ENCODE measurements at places on chromosomes 5 and 9.

DNA sequence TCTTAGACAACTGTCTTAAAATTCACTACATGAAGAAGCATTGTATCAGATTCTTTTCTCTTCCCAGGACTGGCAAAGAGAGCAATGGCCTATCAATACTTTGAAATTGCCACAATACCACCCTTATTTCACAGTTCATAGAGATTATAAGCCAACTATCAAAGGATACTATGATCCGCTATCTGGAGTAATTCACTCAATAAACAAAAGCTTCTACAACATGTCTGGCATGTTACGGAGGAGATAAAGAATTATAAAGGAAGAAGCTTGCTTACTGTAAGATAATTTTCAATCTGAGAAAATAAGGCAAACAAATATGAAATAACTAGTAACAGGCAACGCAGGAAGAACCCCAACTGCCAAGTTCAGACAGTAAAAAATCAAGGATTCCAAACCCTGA lies 114.8 kb downstream of the GNAQ start:
- DNase-seq: no peak

GRCh38 chr9:91775011-91775707 lies 174.9 kb downstream of the ROR2 start:
- DNase-seq: peak; percentile 78

GRCh38 chr9:8494571-8494970 lies 695.0 kb upstream of the DMAC1 start:
- DNase-seq: no peak

GRCh38 chr9:120737416-120738165 lies 23.3 kb upstream of the MEGF9 start:
- DNase-seq: no peak

GRCh38 chr9:133377721-133378216 lies 1.6 kb downstream of the STKLD1 start:
- no peak for DNase-seq

DNA sequence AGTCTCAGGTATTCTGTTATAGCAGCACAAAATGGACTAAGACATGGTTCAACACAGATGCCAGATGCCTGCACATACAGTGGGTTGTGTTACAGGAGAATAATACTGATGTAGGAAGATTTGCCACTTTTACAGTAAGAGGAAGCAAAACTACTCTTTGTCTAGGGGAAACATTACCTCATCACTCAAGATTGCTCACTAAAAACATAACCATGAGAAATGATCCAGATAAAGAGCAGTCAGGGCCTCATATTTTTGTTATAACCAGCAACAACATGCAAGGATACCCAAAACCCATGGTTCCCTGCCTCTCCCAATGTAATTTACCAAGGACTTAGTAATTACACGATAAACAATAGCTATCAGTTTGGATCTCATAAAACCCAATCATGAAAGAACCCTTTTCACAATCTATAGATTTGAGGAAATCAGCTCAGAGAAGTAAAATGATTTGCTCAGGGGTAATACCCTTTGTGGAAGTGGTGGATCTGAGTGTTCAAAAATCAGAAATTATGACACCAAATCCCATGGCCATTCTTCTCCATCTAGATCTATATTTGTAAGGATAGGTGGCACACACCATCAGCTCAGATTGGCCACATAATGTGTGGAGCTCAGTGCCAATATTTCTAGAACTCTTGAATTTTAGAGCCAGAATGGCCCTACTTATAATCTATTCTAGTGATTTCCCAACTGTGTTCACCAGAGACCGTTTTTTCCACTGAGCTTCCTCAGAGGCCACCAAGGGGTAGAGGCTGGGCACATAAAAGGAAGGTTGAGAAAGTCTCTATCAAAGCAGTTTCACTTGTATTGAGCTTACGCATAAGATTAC lies 27.8 kb downstream of the DPYSL3 start:
- no peak for DNase-seq

- no peak for DNase-seq
These were observed 5.1 kb downstream of the BHMT2 start for GRCh38 chr5:79074641-79075040.

GRCh38 chr5:91332267-91333045 lies 50.7 kb downstream of the ARRDC3 start:
- no peak for DNase-seq

DNA sequence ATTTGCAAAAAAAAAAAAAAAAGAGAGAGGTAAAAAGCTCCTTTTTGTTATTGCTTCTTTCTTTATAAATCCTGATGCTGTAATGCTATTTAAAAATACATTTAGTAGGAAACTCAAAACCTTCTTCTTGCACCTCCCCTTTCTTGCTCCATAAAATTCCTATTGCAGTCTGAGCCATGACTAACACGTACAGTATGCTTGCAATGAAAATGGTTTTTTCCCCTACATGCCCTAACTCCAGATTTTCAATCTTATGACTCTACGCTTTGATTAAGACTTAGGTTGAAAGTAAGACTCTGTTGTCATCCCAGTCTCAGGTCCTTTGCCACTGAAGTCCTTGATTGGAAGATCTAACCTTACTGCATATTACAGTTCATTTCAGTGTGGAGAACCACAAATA lies 23.9 kb downstream of the FGF10 start:
- no peak for DNase-seq

GRCh38 chr5:55582256-55582655 lies 47.5 kb upstream of the PLPP1 start:
- no peak for DNase-seq

- DNase-seq: no peak
These were observed 44.0 kb downstream of the LYRM7 start for GRCh38 chr5:131214609-131215227.

DNA sequence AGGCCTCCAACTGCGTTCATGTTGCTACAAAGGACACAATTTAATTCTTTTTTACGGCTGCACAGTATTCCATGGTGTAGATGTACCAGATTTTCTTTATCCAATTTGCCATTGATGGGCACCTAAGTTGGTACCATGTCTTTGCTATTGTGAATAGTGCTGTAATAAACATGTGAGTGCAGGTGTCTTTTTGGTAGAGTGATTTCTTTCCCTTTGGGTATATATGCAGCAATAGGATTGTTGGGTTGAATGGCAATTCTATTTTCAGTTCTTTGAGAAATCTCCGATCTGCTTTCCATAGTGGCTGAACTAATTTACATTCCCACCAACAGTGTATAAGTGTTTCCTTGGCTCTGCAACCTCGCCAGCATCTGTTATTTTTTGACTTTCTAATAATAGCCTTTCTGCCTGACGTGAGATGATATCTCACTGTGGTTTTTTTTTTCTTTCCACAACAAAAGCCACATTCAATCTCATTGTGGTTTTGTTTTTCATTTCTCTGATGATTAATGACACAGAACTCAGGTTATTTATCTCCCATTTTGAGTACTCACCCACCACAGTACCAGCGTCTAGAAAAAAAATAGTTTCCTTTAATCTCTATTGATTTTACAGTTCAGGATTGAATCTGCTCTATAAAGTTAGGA lies 21.9 kb downstream of the ARRDC3 start:
- DNase-seq: no peak

- DNase-seq: no peak
These were observed 155.7 kb downstream of the C9orf50 start for GRCh38 chr9:129464972-129465833.

DNA sequence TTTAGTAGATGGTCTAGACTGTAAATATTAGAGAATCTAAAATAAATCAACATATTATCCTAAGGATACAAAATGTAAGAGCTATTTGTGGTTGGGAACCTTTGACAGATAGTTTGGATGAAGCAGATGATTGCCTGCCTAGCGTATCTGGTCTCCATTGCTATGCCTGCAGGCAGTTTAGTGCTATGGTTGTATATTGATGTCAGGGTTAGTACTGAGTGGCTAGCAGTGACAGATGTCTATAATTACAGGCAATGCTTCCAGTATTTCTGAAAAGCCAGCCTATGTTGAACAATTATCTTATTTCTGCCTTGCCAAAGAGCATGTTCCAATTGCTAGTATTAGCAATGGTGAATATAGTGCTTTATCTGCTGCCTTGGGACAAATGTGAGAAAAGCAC lies 151.3 kb upstream of the TLX3 start:
- DNase-seq: no peak

GRCh38 chr5:1881098-1881572 lies 1.6 kb downstream of the IRX4 start:
- DNase-seq: no peak

DNA sequence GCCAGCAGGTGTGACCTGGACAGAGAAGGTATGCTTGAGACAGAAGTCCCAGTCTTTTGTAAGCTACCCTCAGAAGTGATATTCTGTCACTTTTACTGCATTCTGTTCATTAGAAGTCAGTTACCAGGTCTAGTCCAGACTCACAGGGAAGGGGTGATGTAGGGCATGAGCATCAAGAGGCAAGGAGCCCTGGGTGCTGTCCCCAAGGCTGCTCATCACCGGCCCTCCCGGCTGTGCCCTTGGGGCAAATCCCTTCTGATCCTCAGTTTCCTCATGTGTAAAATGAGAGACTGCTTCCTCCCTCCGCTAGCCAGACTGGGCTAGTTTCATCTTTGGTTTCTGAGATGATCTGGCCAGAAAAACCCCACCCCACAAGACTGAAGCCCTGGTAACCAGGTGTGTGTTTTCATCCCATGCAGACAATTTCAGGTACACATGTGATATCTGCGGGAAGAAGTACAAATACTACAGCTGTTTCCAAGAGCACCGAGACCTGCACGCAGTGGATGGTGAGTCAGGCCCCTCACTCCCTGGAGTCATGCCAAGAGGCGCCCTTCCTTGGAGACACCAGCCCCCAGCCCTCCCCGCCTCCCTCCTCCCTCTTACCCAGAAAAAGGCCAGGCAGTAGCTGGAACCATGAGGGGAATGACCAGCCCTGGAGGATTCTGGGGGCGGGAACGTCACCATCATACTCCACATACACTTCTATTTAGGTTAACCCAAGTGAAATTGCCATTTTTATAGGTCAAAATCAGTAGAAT lies 71.0 kb downstream of the AMBP start:
- peak; percentile 7 for DNase-seq

DNA sequence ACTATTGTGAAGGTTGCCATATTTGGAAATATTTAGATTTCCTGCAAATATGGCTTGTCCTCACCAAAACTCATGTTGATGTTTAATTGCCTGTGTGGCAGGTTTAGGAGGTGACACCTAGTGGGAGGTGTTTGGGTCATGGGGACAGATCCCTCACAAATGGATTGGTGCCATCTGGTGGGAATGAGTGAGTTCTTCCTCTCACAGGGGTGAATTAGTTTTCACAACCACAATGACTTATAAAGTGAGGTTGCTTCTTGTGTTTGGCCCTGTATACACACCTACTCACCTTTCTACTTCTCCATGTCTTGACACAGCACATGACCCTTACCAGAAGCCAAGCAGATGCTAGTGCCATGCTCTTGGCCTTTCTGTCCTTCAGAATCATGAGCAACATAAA lies 41.1 kb downstream of the ISOC1 start:
- no peak for DNase-seq

- no peak for DNase-seq
These were observed 7.3 kb upstream of the NEUROG1 start for GRCh38 chr5:135543001-135543484.

- DNase-seq: no peak
These were observed 144.8 kb downstream of the NR3C1 start for GRCh38 chr5:143258559-143259253.

DNA sequence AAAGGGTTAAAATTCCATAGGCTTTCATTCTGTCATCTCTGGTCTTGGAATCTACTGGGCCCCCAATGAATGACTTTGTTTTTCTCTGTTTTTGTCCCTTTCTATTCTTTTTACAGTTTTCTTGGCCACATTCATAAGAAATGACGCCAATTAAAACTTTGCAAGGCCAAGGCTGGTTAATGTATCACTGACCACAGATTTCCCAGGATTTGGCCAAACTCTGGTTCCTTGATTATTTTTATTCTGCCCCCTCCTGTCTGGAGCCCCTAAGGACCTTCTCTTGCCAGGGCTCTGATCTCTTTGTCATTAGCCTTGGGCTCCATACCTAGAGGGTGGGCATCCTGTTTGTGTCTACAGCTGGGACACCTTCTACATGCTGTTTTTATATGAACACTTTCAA lies 388.9 kb upstream of the PAPPA start:
- DNase-seq: no peak

DNA sequence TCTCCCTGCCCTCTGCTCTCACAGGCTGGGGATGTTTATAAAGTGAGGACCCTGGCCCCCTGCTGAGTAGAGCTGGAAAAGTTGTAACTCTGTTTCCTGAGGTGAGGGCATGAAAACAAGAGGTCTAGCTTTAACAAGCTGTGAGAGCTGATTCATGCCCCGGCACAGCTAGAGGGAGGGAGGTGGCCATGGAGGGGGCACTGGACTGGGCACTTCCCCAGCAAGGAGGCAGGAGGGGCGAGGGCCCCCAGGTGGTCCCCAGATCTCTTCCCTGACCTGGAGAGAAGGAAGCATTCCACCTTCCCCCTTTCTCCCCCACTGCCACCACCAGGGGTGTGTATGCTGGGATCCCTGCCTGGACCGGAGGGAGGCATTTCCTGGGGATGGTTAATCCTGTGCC lies at the start of gene MSMP:
Gene MSMP, minus strand, starts transcription at position 13 of the 400 bp plus-strand sequence. CDS start 147 bp downstream, outside the sequence.
- no peak for DNase-seq

DNA sequence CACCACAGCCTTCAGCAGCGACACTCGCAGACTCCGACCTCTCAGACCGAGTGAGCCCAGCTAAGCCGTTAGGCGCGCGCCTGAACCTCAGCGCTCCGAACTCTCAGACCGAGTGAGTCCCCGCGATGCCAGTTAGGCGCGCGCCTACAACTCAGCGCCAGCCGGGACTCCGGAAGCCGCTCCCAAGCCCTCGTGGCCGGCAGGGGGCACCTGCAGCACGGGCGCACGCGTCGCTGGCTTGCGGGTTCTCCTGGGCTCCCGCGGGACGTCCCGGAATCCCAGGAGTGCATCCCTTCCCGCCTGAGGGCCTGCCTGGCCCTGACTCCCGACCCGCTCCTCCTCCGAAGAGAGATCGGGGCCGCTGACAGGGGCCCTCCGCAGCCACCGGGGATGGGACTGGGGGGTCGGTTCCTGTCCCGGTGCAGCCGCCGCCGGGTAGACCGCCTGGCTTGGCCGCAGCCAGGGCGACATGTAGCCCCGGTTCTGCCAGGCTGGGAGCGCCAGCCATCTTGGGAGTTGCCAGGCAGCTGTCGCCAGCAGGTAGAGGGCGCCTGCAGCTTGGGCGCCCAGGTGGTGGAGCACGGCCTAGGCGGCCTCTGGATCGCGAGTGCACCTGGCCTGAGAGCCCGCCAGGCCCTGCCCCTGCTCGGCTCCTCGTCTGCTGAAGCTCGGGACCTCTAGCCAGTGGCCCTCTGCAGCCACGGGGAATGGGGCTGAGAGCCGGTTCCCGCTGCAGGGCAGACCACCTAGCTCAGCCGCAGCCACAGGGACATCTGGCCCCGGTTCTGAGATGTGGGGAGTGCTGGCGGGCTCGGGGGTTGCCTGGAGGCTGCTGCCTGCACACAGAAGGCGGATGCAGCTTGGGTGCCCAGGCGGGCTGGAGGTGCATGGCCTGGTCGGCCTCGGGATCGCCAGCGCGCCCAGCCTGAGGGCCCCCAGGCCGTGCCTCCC lies at the start of gene ANKRD18A:
Gene ANKRD18A, minus strand, starts transcription at position 114 of the 951 bp plus-strand sequence. CDS start 311 bp downstream, outside the sequence.
- peak; percentile 93 for DNase-seq

DNA sequence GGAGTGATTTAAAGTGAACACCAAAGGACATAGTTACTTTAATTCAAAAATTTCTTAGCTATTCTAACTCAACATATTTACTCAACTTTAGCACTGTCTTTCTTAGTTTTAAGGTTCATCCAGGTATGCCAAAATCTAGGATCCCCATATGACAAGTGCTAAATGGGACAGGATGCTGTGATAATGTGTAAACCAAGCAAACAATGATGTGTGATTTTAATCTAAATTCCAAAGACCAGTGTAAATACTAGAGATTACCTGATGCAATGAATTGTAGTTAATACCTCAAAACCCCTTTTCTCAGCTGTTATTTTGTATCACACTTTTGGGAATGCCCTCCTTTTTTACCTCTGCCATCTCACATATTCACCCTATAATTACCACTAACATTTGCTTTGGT lies 26.8 kb upstream of the ISOC1 start:
- no peak for DNase-seq
